ENCODE measurements at places on chromosomes 11 and 22. TPM values are rescaled to one million over a fixed set of nuclear protein-coding genes. Genes with fewer than 3 reads are reported as not detected.
A peak's percentile ranks its signal among the peaks of the same experiment; 100 is the strongest.

DNA sequence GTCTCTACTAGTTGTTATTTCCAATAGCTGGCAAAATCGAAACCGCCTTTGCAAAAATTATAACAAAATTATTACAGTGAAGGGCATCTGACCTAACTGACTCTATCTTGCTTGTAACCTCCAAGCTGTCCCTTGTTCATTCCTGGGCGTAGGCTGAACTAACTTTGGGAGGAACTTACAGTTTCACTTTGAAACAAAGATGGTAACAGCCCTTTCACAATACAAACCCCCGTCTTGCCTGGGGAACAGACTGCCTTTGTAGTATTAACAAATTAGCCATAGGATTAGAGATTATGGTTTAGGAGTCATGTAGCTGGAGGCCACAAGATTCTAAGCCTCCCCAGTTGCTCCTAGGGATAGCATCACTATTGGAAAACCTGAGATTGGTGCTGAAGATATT lies 131.6 kb upstream of the HSD17B12 start:
- no peak for DNase-seq

- DNase-seq: peak; percentile 68
These were observed 74.0 kb upstream of the CLDN5 start for GRCh38 chr22:19598054-19598855.

DNA sequence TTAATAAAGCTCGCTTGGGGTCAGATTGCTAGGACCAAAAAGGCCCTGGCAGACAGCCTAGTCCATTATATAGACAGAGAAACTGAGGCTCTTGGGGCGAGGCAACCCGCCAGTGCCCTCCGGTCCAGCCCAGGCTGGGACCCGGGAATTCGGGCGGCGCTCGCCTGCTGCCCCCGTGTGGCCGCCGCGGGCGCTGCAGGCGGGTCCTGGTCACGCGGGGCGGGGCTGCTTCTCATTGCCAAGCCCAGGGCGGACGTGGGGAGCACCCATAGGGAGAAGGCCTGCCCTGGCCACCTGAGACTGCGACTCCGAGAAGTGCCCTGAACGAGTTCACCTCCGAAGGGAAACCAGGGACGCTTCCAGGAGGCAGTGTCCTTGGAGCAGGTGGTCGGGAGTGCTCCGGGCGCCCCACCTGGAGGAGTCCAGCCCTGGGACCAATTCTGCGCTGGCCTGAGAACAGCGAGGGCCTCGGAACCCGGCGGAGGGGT lies 36.0 kb upstream of the CSNK1E start:
- DNase-seq: peak; percentile 87

GRCh38 chr11:122784325-122784955 lies 53.9 kb upstream of the CRTAM start:
- DNase-seq: no peak

- DNase-seq: no peak
These were observed 8.8 kb downstream of the ASPHD2 start for GRCh38 chr22:26437694-26438392.

DNA sequence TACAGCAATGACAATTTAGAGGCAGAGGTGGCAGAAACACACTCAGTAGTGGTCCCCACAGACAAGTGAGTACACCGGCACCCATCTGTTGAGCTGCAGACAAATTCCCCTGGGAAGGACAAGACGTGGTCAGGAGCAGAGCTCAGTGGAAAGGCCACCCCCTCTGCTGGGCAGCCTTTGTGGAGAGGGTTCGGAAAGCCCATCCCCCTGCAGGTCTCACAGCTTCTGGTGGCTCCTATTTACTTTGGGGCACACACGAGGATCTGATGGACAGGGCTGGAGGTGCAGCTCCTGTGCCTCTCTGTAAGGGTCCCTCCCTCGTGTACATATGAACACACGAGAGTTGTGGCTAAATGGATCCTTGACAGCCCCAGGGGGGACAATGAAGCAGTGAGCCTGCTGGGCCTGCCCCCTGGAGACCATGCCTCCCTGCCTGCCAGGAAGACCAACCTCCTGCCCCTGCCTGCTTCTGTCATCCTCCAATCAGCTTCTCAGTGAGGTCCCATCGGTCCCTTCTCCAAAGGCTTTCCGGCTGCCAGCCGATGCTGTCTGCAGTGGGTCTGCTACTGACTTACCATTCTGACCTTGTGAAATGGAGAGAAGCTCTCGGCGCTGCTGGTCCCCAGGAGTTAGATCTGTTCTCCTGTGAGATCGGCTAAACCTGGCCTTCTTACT lies 161.5 kb downstream of the CACNA1I start:
- DNase-seq: peak; percentile 47

DNA sequence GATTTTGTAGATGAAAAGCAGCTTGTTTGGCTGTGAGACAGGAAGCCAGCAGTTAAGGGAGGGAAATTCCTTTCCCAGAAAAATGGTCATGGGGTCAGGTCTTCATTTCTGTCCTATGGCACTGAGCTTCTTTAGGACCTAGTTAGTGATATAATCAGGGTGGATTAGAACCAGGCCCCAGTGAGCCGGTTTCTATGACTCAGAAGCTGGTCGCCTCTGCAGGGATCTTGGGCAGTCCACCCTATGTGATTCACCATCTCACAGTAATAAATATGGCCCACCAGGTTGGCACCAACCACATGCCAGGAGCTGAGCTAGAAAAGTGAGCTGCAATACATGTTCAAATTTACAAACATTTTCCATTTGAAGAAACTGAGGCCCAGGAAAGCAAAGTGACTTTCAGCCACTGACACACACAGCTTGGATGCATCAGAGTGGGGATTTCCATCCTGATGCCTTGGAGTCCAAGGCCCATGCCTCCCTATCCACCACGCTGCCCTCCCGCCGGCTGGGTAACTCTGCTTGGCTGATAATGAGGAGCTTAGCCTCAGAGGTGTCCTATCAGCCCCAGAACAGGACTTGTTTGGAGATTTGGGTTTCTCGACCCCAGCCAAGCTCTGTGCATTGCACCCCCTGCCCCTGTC lies 42.0 kb downstream of the CD82 start:
- DNase-seq: no peak

DNA sequence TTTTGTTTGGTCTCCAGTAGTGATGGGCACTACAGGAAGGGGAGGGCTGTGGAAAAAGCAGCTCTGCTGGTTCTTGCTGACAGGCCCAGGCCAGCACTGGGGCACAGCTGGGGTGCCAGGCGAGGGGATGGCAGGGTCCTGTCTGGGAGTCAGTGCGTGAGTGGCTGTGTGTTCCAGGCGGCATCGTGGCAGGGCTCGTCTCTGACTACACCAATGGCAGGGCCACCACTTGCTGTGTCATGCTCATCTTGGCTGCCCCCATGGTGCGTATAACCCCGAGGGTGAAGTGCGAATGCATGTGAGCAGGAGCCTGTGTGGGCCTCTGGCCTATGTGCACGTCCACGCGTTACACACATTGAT lies 20.9 kb downstream of the SLC37A2 start:
- peak; percentile 52 for DNase-seq

DNA sequence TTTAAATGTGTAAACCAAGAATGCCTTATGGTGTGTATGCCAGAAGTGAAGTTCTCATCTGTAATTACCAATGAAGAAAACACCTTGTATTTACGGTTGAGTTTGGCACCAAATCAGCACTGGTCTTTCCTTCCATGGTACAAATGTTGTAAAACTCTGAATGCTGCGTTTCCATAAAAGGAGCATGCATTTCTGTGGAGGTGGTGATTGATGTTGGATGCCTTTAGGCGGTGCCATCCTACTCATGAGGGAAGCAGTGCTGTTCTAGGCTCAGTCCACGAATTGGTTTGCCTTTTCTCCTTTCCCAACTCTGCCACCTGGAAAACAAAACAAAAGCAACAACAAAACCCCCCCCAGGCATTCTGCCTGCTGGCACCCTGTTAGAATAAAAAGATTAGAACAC lies 124.4 kb downstream of the TEAD1 start:
- DNase-seq: no peak

DNA sequence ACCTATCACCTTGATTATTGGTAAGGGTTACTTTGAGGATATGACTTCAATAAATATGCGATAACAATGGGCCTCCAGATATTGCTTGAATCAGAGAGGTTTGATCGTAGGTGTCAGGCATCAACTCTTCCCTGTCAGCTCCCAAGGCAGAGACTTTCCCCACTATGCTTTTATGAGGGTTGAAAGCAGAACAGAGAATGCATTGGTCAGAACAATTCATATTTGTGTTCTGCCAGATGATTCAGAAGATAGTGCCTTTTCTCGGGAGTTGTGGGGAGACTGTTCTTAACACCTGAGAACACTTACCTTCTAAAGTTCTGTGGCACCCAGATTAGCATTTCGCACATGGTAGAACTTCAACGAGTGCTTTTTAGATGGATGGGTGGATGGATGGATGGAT lies 386.3 kb upstream of the CADM1 start:
- no peak for DNase-seq

- peak; percentile 76 for DNase-seq
These were observed 18.0 kb downstream of the LSP1 start for GRCh38 chr11:1870721-1871466.

DNA sequence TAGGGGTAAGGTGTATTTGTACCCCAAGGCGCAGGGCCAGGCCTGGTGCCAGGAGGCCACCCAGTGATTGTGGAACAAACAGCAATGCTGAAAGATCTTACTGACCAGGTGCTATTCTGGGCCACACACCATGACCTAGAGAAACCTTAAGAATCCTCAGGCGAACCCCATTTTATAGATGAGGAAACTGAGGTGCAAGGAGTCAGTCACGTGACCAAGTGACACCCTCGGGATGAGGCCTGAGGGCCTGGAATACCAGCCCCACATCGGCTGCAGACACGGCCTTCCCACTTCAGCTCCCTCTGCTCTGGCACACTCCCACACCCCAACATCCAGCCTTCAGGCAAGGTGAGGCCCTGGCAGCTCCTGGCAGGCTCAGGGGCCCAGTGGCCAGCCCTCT lies 13.1 kb downstream of the CABP7 start:
- DNase-seq: no peak

DNA sequence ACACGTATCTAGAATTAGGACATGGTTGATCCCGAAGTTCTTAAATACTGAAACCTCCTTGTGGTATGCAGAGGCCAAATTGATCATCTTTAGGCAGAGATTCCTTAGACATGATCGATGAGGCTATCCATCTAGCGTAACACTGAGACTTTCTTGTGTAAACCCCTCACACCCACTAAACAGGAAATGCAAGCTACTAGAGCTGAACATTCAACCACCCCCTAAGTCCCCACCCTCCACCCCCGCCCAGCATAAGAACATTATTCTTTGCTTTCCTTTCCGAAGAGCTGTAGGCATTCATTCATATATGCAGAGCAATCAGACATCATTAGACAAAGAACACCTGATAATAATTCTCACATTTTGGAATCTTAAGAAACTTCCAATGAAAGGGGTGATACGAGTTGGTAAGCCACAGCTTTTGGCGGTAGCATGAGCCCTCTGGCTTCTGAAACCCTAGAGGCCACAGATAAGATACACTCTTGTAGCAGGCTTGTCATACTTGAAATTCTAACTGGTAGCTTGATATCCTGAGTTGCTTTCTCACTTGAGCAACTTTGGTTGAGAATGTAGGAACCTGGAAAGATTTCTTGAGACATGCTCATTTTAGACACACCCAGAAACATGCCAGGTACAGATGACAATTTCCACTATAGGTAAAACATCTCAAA lies 42.2 kb downstream of the FLI1 start:
- no peak for DNase-seq

GRCh38 chr11:69587454-69588090 lies 53.4 kb upstream of the CCND1 start:
- DNase-seq: no peak

DNA sequence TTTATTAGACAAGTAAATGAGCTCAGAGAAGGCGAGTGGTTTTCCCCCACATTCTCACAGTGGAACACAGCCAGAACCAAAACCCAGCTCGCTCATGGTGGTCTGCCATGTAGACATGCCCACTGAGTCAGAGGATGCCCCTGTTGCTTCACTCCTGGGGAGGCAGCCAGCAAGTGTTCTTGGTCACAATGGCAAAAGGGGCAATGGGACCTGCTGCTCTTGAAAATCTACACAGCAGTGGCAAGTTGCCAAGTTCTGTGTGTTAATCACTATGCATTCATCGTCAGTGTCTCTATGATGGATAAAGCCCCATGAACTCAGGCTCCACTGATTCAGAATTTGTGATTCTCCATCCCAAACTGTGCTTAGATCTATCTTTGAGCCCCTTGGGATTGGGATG lies 64.7 kb upstream of the TBCEL start:
- DNase-seq: no peak

DNA sequence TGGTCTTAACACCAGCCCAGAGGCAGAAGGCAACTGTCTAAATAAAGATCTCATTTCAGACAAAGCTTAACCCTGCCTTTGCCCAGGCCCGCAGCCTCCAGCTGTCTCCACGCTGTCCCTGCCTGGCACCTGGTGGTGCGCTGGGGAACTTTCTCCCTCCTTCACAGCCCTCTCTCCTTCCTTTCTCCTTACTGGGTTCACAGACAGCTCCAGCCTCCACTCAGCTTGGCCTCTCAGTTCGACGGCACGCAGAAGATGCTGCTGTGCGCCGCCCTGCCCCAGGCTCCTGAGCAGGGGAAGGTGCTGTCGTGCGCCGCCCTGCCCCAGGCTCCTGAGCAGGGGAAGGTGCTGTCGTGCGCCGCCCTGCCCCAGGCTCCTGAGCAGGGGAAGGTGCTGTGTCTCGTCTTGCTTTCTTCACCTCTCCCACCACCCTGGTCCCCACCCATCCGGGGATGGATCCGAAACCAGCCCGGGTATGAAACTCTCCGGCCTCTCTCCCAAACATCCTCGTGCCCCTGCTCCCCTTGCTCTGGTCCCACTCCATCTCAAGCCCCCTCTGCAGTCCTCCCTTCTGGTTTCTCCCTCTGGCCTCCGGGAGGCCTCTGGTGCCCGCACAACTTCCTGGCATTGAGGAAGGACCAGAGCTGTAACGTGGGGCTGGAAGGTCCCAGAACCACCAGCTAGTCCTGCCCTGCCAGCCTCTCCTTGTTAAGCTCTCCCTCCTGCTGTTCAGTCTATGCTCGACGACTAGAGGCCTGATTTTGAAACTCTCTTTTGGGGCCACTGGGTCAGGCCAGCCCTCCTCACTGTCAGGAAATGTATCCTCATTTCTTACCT lies 22.9 kb upstream of the JAM3 start:
- peak; percentile 53 for DNase-seq

- no peak for DNase-seq
These were observed 12.7 kb downstream of the MAP6 start for GRCh38 chr11:75656044-75656727.

SLC1A2 gene
- total RNA-seq: 2.5 TPM

MYOD1 gene
- not detected for total RNA-seq

RTN4R gene
- 9.8 TPM for total RNA-seq

UBQLN3 gene
- total RNA-seq: 0.14 TPM

ALDH3B1 gene
- 95.9 TPM for total RNA-seq

CENPM gene
- 1.3 TPM for total RNA-seq

CBLIF gene
- total RNA-seq: not detected

DCDC1 gene
- 0.93 TPM for total RNA-seq

PATE2 gene
- total RNA-seq: not detected

OR5B21 gene
- total RNA-seq: not detected

SOX10 gene
- not detected for total RNA-seq

GPHA2 gene
- not detected for total RNA-seq

GSTT2B gene
- total RNA-seq: 9.8 TPM

Measured in upper lobe of right lung (tissue), 1 donor.